ENCODE measurements at places on chromosomes 2 and 18.
A peak's percentile ranks its signal among the peaks of the same experiment; 100 is the strongest.

DNA sequence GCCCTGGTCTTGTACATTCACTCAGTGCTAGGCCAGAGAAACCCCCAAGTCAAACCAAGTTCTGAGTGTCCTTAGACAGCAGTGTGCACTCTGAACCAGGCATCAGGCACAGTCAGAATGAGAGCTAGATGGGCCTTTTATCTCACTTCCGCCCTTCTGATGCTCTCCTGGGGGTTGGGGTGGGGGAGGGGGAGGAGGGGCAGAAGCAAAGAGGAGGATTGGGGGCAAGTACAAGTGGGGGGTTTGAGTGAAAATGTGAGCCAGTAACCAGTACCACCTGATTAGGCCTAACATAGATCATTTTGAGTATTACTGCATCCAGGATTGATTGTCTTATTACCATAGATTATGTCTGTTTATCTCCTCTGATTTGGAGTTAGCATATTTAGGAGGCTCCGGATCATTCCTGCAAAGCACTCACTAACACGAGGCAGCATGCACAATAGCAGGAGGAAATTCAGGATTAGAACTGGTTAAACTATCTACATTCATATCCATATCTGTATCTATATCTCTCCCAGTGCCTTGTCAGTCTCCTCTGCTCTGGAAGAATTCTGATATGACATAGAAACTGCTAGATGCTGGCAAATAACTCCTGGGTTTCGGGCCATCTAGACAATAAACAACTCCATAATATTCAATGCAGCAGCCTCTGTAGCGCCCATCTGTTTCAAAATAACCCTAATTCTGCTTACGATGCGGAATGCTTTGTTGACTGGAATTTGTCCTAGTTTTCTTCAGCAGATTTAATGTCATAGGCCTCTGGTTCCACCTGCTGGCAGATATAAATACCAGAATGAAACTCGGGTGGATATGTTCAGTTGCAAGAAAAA lies 149.1 kb downstream of the RHBDD1 start:
- no peaks in the 10 kb centered on the region for H3K27me3 ChIP-seq
- DNase-seq, result no peak
- no peak overlapping the region for H3K4me3 ChIP-seq
- no peaks in the 10 kb centered on the region for H3K4me1 ChIP-seq
- no peaks in the 10 kb centered on the region for H3K36me3 ChIP-seq

GRCh38 chr2:237863689-237864443 lies 4.4 kb downstream of the RAMP1 start:
- DNase-seq, result no peak
- no peaks in the 10 kb centered on the region for H3K36me3 ChIP-seq
- H3K27me3 ChIP-seq, result no peaks in the 10 kb centered on the region
- peaks cover 78% of the 10 kb centered on the region for H3K4me1 ChIP-seq
- peak overlapping the region; percentile 78 for H3K4me3 ChIP-seq
- H3K27ac ChIP-seq, result peak overlapping the region; percentile 92

- H3K4me1 ChIP-seq, result peaks cover 11% of the 10 kb centered on the region
- H3K4me3 ChIP-seq, result no peak overlapping the region
- DNase-seq, result no peak
- no peaks in the 10 kb centered on the region for H3K36me3 ChIP-seq
These were observed 85.4 kb upstream of the CABLES1 start for GRCh38 chr18:23049698-23050373.

DNA sequence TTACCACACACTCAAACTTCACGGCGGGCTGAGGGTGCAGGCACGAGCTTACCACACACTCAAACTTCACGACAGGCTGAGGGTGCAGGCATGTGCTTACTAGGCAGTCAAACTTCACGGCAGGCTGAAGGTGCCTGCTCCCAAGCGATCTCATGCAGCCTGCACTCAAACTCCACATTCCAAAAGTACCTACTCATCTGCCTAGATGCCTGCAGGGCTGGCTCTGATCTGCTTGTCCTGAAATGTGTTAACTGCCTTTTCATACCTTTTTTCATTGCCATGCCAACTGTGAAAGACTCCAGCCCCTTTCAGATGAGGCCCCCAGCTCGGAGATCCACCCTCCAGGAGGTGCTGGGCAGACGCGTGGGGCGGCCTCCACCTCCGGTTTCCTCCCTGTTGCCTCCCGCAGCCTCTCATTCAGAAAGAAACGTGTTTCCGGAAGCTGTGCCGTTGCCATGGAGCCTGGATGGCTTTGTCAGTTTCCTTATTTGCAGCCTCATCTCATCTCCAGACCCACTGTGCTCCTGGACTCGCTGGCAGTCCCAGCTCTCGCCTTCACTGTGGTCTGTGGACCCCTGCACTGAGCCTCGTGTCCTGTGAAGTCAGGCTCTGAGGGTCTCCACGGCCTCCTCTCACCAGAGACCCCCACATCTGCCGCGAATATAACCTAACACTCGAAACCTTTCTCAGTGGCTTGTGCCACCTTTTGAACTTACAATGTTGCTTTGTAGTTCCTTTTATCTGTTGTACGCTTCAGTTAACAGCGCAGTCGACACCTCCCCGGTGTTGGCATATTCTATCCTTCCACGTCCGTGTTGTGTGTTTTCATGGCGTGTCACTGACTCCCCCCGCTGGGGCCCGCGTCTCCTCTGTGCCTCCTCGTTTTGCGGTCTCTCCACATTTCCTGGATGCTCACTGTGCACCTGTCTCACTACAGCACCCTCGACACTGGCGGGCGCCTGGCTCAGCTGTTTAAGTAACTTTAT lies 106.1 kb upstream of the ALKAL2 start:
- no peak overlapping the region for H3K27ac ChIP-seq
- no peaks in the 10 kb centered on the region for H3K4me1 ChIP-seq
- H3K36me3 ChIP-seq, result no peaks in the 10 kb centered on the region
- no peaks in the 10 kb centered on the region for H3K27me3 ChIP-seq

GRCh38 chr2:195322324-195322723 lies 334.7 kb upstream of the SLC39A10 start:
- H3K36me3 ChIP-seq, result no peaks in the 10 kb centered on the region
- H3K4me3 ChIP-seq, result no peak overlapping the region
- H3K27ac ChIP-seq, result no peak overlapping the region
- no peaks in the 10 kb centered on the region for H3K4me1 ChIP-seq
- no peaks in the 10 kb centered on the region for H3K27me3 ChIP-seq

GRCh38 chr2:234550511-234551107 lies 53.7 kb upstream of the ARL4C start:
- H3K27me3 ChIP-seq, result no peaks in the 10 kb centered on the region
- no peaks in the 10 kb centered on the region for H3K4me1 ChIP-seq

- no peak for DNase-seq
- H3K27me3 ChIP-seq, result no peaks in the 10 kb centered on the region
- H3K4me1 ChIP-seq, result peaks cover 2% of the 10 kb centered on the region
- H3K36me3 ChIP-seq, result peaks cover 17% of the 10 kb centered on the region
These were observed 25.4 kb downstream of the WDR75 start for GRCh38 chr2:189466656-189467055.

DNA sequence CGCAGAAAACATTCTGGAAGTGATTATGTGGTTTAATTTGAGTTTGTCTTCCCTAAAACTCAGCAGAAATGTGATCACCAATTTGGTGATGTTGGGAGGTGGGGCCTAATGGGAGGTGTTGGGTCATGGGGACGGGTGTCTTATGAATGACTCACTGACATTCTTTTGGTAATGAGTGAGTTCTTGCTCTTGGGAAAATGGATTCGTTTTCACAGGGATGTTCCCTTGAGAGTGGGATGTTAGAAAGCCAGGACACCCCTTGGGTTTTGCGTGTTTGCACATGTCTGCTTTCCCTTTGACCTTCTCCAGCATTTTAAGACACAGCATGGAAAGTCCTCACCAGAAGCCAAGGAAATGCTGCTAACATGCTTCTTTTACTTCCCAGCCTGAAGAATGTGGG lies 321.5 kb upstream of the NT5C1B start:
- no peaks in the 10 kb centered on the region for H3K4me1 ChIP-seq
- no peaks in the 10 kb centered on the region for H3K27me3 ChIP-seq
- no peak for DNase-seq
- H3K4me3 ChIP-seq, result no peak overlapping the region

- no peaks in the 10 kb centered on the region for H3K27me3 ChIP-seq
- H3K36me3 ChIP-seq, result no peaks in the 10 kb centered on the region
- no peak for DNase-seq
- H3K4me1 ChIP-seq, result peaks cover under 1% of the 10 kb centered on the region
- no peak overlapping the region for H3K27ac ChIP-seq
These were observed 67.5 kb downstream of the MYO1B start for GRCh38 chr2:191312662-191313061.

DNA sequence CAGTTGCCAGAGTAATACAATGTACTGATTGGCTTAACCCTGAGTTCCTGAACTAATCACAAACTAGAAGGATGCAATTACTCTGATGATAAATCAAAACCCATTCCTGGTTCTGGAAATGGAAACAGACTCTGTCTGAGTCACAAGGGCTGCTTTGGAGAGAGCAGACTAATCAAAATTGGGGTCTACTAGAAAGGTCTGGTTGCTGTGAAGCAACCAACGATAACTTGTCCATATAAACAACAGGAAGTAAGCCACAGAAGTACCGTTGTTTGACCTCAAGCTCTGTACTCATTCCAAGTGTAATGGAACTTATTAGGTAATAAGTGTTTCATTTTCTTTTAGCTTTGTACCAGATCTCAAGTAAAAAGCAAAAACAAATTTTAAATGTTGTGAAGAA lies 49.7 kb downstream of the RASGRP3 start:
- no peak for DNase-seq
- no peak overlapping the region for H3K4me3 ChIP-seq
- peaks cover 15% of the 10 kb centered on the region for H3K4me1 ChIP-seq
- H3K27me3 ChIP-seq, result no peaks in the 10 kb centered on the region

DNA sequence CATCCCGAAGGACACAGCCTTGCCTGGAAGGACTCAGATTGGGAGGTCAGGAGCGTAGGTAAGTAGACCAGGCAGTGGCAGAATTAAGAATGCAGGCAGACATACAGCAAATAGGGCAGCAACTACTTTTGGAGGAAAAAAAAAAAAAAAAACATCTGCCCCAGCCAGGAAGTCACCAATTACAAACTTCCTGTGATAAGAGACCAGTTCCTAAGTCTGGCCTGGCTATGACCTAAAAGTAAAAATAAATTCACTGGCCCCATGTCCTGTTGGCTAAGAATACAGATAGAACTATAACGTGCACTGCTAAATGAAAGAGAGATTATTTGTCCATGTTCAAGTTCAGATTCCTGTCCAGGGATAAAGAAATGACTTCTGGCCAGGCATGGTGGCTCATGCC lies 45.2 kb upstream of the NOSTRIN start:
- DNase-seq, result no peak
- H3K27me3 ChIP-seq, result no peaks in the 10 kb centered on the region
- no peaks in the 10 kb centered on the region for H3K36me3 ChIP-seq
- H3K4me1 ChIP-seq, result no peaks in the 10 kb centered on the region

DNA sequence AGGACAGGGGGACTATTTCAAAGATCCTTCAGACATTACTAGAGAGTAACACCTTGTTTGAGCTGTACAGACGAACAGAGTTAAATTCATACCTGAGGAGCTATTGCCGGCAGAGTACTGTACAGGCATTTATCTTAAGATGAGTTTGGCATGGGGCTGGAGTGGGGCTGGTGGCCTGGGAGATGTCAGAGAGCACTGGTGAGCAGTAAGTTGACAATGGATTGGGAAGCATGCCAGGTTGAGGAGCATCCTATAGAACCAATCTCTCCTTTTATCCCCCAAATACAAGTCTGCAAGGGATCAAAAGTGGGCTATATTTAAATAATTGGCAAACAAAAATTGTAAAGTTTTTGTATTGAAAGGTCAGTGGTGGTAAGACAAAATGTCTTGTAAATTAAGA lies 58.6 kb downstream of the ADCYAP1 start:
- no peak overlapping the region for H3K4me3 ChIP-seq
- H3K36me3 ChIP-seq, result no peaks in the 10 kb centered on the region
- H3K27me3 ChIP-seq, result no peaks in the 10 kb centered on the region
- H3K4me1 ChIP-seq, result no peaks in the 10 kb centered on the region
- no peak overlapping the region for H3K27ac ChIP-seq

- H3K27me3 ChIP-seq, result no peaks in the 10 kb centered on the region
- H3K36me3 ChIP-seq, result no peaks in the 10 kb centered on the region
- no peaks in the 10 kb centered on the region for H3K4me1 ChIP-seq
- no peak overlapping the region for H3K27ac ChIP-seq
- no peak for DNase-seq
These were observed 31.9 kb downstream of the TFCP2L1 start for GRCh38 chr2:121253021-121253673.

DNA sequence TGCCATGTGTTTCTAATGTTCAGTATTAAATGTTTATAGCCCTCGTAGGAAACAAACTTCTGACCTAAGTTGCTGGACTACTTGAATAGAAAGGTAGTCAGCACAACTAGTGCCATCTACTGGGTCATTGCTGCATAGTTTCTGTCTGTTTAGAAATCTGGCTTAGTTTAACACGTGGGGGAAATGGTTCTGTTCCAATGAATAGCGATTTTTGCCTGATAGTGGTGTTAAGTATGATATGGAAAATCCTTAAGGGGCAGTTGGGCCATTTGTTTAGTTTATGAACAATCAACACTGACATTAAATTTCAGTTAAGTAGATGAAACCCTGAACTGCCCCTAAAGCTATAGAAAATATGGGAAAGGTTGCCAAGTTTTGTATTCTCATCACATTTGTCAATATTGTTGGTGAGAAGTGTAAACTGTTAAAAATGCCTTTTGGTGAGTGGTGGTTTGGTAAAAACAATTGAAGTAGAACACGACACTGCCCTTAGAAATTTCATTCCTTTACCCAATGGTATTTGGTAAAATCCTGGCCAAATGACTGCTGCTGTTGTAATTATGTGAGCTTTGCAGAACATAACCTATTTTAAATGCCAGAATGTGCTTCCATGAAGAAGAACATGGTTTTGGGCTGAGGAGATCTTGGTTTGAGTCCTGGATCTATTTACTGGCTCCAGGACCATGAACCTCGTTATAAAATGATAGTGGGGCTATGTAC lies 13.2 kb downstream of the NABP1 start:
- H3K27me3 ChIP-seq, result no peaks in the 10 kb centered on the region
- no peaks in the 10 kb centered on the region for H3K36me3 ChIP-seq
- peak overlapping the region; percentile 3 for H3K4me3 ChIP-seq
- H3K4me1 ChIP-seq, result peaks cover 43% of the 10 kb centered on the region
- DNase-seq, result no peak

DNA sequence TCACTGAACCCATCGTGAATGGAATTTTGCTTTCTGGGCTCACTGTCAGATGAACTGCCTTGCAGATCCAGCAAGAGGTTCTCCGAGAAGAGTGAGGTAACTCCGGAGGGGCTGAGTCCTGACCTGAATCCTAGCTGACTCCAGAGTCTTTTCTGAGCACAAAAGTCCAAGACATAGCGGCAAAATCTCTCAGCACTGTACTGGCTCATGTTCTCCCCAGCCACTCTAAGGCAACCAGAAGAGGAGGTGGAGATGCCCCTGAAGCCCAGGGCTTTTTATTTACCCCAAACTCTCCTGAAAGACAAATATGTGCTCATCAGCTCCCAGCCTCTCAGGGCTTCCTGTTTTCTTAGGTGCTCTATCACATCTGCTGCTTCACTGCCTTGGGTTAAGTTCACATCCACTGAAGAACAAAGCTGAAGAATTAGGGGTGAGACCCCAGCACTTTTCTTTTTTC lies 221.8 kb downstream of the MREG start:
- no peak overlapping the region for H3K4me3 ChIP-seq
- no peaks in the 10 kb centered on the region for H3K27me3 ChIP-seq
- no peaks in the 10 kb centered on the region for H3K36me3 ChIP-seq
- H3K4me1 ChIP-seq, result peaks cover 14% of the 10 kb centered on the region
- H3K27ac ChIP-seq, result no peak overlapping the region
- DNase-seq, result no peak

GRCh38 chr2:207341112-207341750 lies 175.5 kb upstream of the KLF7 start:
- H3K27me3 ChIP-seq, result no peaks in the 10 kb centered on the region
- DNase-seq, result no peak
- H3K36me3 ChIP-seq, result no peaks in the 10 kb centered on the region
- H3K4me3 ChIP-seq, result no peak overlapping the region

GRCh38 chr2:181122601-181123000 lies 142.2 kb downstream of the UBE2E3 start:
- H3K4me3 ChIP-seq, result no peak overlapping the region
- no peak for DNase-seq
- no peaks in the 10 kb centered on the region for H3K36me3 ChIP-seq
- no peak overlapping the region for H3K27ac ChIP-seq
- H3K27me3 ChIP-seq, result no peaks in the 10 kb centered on the region

All from thoracic aorta (tissue), 2 donors.